Activated CD4-positive, alpha-beta T cell treated with anti-CD3 and anti-CD28 coated beads, Interleukin-2, Interleukin-6, amounts not matched to agents 100 ng/mL and 50 ng/mL, durations not matched to agents 16 hours and 8 hours (primary cell): ENCODE measurements at places on chromosomes 6 and 20.

DNA sequence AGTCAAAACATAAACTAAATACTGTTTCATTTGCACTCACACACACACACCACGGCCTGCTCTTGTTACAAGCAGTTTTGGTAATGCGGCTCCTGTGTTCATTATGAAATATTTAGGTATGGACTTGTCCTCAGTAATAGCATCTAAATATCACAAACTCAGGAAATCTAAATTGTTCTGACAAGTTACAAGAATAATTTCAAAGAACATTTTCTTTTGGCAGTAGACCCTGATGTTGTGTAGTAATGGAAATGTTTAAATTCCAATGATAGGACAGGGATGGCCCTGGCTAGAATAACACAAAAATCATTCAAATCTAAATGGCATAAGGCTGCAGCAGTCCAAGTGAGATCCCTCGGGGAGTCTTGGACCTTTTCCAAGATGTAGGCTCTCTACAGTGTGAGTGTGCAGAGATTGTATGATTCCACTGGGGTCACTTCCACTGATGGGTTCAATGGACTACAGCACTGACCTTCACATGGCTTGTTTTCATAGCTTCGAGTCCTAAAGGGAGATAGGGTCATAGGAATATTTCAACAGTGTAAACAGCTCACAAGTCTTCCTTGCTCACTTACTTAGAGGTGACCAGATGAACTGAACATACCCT, 210.6 kb upstream of the PLCB4 start:
- no peak for DNase-seq

GRCh38 chr20:44552950-44553908, 29.1 kb upstream of the PKIG start:
- DNase-seq, result peak; percentile 20

GRCh38 chr6:145189836-145190235, 545.5 kb downstream of the EPM2A start:
- DNase-seq, result no peak

GRCh38 chr20:21302664-21303060, 469 bp upstream of the XRN2 start:
- no peak for DNase-seq

GRCh38 chr6:44388135-44388487, 605 bp downstream of the CDC5L start:
- DNase-seq, result peak; percentile 20

- DNase-seq, result no peak
Observed at GRCh38 chr20:63150911-63151531, 64.9 kb downstream of the YTHDF1 start.

DNA sequence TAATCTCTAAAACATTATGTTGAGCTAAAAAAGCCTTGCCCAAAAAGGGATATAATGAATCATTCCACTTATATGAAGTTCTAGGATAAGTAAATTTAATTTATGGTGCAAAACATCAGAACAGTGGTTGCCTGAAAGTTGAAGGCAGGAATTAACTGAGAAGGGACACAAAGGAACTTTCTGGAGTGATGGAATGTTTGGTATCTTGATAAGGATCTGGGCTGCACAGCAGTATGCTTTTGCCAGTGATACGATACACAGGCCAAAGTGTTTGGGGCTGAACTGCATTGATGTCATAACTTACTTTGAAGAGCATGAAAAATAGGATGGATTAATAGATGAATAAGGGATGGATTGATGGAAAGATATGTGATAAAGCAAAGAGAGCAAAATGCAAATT, 146.1 kb upstream of the LRFN2 start:
- no peak for DNase-seq

DNA sequence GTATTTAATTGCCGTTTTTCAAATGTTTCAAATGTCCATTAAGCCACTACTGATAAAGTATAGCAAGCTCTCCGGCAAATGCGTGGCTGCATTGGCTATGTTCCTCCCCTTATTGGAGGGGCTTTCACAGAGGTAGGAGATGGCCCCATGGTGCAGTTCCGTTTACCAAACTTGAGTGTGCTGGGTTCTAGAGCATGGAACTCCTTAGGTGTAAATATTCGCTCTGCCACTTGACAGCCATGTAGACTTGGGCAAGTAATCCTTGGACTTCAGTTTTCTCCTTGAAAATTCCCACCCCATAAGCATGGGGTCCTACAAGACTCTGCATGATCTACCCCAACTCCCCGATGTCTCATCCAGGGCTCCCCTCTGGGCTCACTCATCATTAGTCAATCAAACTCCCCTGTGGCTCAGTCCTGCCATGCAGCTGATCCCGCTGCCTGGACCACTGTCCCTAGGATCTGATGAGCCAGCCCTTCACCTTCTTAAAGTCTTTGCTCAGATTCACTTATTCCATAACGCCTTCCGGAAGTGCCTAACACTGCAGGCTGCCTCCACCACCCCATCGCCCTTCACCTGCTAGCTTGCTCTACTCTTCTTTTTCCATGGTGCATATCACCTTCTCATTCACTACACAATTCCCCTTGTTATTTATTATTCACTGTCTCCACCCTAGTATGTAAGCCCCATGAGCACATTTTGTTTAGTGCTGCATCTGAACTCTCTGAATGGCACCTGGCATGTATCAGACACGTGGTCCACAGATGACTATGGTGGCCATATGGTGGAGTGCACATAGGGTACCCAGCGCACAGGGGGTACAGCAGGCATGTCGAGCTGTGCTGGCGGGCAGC, 18.8 kb downstream of the PRR18 start:
- DNase-seq, result no peak

- peak; percentile 33 for DNase-seq
Observed at GRCh38 chr20:46699651-46700359, 9.6 kb upstream of the SLC2A10 start.

DNA sequence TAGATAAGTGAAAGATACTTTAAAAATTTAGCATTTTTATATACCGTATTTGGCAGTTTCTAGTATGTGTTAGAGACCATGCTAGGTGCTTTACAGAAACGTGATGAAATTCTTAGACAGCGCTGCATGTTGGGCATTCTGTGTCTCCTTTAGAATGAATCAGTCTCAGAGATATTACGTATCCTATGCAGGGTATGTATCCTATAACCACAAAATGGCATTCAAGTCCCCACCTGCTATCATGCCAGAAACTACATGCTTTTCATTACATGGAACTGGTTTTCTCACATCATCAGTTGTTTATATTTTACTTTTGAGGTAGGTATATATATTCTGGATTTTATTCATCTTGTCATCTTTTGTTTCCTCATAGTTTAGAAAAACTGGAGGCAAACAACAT, 42.3 kb downstream of the PEX7 start:
- DNase-seq, result no peak

GRCh38 chr20:21181028-21181427, 55.1 kb downstream of the KIZ start:
- no peak for DNase-seq

DNA sequence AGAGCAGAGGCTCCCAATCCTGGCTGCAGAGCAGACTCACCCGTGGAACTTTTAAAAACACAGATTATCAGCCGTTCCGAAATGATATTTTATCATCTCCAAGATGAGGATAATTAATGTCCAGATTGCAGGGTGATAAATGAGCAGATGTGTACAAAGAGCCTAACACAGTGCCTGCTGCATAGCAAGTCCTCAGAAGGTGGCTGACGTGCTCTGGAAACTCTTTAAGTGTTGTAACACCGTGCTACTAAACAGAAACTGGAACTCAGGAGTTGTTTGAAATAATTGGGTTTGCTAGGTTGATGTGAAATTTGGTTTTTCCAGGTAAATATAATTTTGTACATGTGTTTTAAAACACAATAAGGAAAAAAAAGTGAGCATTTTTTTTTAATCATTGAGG, 118.0 kb downstream of the ARMC2 start:
- no peak for DNase-seq

DNA sequence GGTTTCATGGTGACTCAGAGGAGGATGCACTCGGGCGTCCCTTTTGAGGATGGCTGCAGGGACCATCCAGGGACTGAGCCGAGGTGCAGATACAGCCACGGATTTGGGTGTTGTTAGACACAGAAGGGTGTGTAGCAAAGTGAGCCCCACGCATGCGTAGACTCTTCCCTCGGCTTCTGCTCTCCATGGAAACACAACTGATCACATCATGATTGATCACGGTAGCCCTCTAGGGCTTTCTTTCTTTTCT, 606 bp upstream of the ULBP1 start:
- peak; percentile 51 for DNase-seq

DNA sequence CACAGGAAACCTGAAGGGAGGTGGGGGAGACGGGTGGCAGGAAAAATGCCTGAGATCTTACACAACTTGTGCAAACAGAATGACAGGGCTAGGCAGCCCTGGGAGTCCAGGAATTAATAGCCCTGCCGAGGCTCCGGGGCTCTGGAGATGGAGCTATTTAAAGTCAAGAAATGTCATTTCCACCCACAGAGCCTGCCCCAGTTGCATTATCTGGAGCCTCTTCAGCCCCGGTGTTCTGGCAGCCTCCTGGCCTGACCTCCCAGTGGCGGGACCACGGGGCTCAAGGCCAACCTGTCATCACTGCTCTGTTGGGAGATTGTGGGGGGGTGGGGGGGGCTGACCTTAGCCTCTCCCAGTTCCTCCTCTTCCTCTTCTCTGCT, 28.5 kb upstream of the SCUBE3 start:
- DNase-seq, result no peak

- DNase-seq, result no peak
Observed at GRCh38 chr20:58327211-58327610, 17.7 kb downstream of the RAB22A start.

GRCh38 chr20:53389516-53390300, 203.9 kb downstream of the ZNF217 start:
- DNase-seq, result no peak

GRCh38 chr6:145761584-145761983, 26.3 kb upstream of the EPM2A start:
- no peak for DNase-seq

- DNase-seq, result no peak
Observed at GRCh38 chr20:37222086-37222485, 39.5 kb downstream of the GHRH start.

DNA sequence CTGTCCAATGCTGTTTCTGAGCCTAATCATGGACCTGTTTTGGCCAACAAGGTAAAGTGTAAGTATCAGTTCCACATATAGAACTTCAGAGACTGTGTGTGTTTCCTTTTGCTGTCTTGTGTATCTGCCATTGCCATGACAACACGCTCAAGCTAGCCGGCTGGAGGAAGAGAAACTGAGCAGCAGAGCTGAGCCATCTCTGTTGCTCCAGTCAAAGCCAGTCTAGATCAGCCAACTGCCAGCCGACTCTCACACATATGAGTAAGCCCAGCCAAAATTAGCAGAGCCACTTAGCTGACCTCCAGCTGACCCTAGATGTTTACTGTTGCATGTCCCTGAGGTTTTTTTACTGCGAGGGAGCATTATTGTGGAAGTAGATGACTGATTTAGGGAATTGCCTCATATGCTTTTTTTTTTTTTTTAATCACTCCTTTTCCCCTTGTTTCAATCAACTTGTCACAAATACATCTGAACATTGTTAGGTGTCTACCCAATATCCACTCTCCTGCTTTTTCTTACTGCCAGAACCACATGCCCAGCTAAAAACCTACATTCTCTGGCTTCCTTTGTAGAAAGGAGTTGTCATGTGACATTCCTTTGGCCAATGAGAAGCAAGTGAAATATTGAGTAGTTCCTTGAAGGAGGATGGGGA, 304.3 kb upstream of the SUPT3H start:
- peak; percentile 87 for DNase-seq

DNA sequence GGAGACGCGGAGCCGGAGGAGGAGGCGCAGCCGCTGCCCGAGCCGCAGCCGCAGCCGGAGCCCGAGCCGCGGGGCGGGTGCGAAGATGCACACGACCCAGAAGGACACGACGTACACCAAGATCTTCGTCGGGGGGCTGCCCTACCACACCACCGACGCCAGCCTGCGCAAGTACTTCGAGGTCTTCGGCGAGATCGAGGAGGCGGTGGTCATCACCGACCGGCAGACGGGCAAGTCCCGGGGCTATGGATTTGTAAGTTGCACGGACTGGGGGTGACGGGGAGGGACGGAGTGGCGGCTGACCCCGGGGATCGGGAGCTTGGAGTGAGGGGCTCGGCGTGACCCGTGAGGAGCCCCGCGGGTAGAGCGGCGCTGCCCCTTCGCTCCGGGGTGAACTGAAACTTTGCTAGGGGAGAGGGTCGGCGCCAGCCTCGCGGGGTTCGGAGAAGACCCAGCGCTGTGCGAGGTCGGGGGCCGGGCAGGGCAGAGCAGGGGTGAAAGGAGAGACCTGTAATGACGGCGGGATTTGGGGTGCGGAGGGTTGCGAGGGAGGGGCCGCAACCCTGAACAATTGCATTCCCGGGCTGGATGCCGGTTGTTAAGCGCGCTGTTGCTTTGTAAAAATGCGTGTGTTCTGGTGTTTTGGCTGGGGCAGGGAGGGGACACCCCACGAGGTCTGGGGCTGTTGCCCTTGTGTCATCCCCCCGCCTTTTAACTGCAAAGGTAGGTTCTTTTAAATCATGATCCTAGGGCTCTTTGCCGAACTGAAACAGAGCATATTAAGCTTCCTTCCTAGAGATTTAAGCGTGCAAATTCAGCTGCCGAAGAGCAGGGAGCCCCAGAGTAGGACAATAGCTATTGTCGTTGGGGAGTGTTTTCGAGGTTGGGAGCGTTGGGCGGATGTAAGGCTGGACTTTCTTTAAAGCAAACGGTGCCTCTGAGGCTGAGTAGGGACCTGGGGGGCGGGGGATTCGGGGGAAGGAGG, 628 bp downstream of the RBM24 start:
- DNase-seq, result no peak

GRCh38 chr6:6912817-6913744, 194.7 kb upstream of the RREB1 start:
- DNase-seq, result no peak

DNA sequence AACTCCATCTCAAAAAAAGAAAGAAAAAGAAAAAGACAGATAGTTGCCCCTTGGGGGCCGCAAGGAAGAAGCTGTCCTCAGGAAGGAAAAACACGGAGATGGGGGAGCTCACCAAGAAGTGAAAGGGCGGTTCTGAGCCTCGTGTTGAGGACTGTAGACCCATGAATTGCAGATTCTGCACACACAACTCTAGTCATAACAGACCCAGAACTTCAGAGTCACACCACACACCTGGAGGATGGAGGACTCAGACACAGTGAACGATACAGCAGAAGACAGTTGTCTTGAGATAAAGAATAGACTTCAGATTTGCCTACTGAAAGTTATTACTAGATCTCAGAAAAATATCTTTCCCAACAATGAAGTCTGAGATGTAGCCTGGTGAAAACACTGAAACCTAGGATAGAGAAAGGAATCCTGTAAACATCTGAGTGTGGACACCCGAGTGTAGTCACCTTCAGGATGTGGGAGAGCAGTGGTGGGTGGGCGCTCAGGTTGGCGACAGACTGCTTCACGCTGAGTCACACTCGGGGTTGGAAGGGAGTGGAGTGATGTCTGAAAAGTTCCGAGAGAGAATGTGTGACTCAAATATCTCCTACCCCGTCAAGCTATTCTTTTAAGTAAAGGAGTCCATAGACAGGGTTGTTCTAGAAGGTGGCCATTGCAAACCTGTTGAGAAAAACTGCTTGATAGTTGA, 88.1 kb downstream of the MAP3K4 start:
- DNase-seq, result peak; percentile 79

GRCh38 chr20:44649126-44649525, 2.4 kb downstream of the ADA start:
- no peak for DNase-seq
